Fibroblast of skin of right biceps (primary cell): ENCODE measurements at places on chromosomes 7 and 10.

- DNase-seq: no peak
These were observed 50.5 kb downstream of the GALNT17 start for GRCh38 chr7:71182438-71182935.

- no peak for DNase-seq
These were observed 29.9 kb upstream of the CC2D2B start for GRCh38 chr10:95877881-95878280.

GRCh38 chr7:148192491-148192890 lies 398.1 kb upstream of the C7orf33 start:
- DNase-seq: no peak

DNA sequence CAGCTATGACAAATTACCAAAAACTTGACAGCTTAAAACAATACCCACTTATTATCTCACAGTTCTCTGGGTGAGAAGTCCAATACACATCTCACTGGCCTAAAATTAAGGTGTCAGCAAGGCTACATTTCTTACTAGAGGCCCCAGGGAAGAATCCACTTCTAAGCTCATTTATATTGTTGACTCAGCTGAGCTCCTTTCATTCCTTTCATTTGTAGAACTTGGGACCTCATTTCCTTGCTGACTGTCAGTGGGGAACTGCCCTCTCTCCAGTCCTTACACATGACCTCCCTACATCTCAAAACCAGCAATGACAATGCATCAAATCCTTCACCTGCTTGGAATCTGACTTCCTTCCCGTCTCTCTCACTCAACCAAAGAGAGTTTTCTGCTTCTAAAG lies 240.3 kb downstream of the IPMK start:
- DNase-seq: no peak

- DNase-seq: peak; percentile 28
These were observed 1.4 kb downstream of the WNT16 start for GRCh38 chr7:121330053-121330833.

GRCh38 chr10:80530816-80531215 lies 6.9 kb upstream of the SH2D4B start:
- DNase-seq: no peak

- no peak for DNase-seq
These were observed 114.9 kb upstream of the NOBOX start for GRCh38 chr7:144518360-144518759.

DNA sequence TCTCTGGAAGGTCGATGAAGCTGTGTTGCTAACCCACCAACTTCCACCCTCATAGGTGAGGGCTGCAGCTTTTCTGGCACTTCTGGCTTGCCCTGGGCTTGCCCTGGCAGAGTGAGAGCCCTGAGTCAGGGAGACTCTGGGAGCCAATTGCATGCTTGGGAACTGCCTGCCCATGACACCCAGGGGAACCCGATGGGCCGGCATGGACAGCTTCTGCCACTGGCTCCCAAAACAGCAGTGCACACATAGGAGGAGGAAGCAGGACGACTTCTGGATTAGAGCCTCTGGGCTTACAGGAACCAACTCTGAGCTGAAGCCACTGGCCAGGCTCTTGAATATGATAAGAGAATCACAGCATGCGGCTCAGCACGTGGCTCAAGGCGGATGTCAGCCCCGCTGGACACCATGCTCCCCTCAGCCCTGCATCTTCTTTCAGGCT lies 135.2 kb upstream of the UNC5B start:
- no peak for DNase-seq

- peak; percentile 85 for DNase-seq
These were observed 45.9 kb downstream of the HIPK2 start for GRCh38 chr7:139731802-139732470.

- DNase-seq: no peak
These were observed 61.3 kb downstream of the CD36 start for GRCh38 chr7:80699721-80700256.

DNA sequence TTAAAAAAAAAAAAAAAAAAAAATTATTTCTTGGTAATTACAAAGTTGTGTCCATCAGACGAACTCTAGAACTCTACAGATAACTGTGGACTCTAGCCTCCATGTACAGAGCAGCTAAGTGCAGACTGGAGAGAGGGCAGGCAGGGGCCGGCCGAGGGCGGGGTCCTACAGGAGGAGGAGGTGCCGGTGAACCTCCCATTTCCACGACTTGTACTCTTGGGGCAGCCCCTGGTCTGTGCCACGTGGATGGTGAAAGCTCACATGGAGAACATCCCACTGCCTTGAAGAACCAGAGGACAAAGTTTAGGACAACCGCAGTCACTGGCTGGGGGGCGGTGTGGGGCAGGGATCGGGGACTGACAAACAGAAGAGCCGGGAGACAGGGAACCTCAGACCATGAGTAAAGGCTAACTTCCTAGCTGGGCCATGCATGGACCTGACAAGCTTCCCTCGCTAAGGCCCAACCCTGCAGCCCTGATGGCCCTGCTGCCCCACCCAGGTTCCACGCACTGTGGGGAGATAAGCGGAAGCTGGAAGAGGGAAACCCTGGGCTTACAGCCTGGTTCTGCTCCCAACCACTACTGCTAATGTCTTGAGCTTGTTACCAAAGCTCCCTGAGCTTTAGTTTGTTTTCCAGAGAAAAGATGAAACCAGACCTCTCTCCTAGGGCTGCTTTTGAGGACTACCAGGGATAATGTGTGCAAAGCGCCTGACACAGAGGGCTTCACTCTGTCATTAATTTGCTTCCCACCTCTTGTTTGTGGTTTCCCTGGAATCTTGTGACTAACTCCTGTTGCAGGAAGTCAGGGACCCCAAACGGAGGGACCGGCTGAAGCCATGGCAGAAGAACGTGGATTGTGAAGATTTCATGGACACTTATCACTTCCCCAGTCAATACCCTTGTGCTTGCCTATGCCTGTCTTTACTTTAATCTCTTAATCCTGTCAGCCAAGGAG lies 16.1 kb upstream of the SEC61G start:
- DNase-seq: no peak

GRCh38 chr10:47062441-47063200 lies 151.4 kb downstream of the PTPN20 start:
- DNase-seq: peak; percentile 40

GRCh38 chr7:42931447-42931833 lies 534 bp downstream of the PSMA2 start:
- DNase-seq: no peak

DNA sequence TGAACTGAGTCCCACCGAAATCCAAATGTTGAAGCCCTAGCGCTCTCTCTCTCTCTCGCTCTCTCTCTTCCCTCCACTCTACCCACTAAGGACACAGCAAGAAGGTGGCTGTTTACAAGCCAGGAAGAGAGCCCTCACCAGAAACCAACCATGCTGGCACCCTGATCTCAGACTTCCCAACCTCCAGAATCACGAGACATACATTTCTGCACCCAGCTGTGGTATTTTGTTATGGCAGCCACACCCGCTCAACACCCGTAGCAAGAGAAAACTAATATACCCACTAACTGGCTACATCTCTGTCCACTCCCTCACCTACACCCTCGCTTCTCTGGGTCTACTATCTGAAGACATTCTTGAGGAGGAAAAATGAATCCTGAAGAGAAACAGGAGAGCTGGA lies 54.8 kb downstream of the CREB3L2 start:
- DNase-seq: no peak

- no peak for DNase-seq
These were observed 40.0 kb downstream of the FIGNL1 start for GRCh38 chr7:50409856-50410745.

DNA sequence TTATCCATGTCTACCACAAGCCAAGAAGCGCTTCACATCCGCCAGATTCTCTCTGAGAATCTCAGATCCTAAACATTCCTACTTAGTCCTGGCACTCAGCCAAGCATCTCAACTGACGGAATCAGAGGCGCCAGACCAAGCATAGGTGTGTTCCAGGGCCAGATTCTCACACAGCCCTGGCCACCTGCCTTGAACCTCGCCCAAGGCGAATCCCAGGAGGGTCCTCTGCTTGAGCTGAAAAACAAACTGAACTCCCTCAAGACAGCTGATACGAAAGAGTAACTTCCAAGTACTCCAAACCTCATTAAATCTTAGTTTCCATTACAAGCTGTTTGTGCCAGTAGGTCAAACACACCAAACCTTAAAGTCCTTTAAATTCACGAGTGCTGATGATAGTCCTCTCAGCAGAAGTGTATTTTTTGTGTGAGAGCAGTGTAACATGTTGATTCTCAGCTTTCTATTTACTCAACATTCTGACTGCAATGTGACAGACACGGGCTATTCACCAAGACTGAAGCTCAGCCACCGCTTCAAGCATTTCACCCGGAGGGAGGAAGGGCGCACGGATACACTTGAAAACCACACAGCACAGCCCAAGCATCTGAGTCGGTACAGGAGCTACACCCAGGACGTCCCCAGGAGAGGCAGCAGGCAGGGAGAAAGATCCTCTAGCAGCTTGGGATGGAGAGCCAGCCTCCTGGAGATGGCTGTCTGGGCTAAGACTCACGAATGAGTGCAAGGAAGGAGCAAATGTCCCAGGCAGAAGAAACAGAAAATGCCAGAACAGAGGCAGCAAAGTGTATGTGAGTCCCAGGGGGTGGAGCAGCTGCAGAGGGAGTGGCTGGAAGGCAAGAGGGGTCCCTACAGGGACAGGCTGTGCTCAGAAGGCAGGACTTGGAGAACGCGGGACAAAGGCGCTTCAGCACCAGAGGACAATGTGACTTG lies 6.0 kb downstream of the PARD3 start:
- peak; percentile 65 for DNase-seq

DNA sequence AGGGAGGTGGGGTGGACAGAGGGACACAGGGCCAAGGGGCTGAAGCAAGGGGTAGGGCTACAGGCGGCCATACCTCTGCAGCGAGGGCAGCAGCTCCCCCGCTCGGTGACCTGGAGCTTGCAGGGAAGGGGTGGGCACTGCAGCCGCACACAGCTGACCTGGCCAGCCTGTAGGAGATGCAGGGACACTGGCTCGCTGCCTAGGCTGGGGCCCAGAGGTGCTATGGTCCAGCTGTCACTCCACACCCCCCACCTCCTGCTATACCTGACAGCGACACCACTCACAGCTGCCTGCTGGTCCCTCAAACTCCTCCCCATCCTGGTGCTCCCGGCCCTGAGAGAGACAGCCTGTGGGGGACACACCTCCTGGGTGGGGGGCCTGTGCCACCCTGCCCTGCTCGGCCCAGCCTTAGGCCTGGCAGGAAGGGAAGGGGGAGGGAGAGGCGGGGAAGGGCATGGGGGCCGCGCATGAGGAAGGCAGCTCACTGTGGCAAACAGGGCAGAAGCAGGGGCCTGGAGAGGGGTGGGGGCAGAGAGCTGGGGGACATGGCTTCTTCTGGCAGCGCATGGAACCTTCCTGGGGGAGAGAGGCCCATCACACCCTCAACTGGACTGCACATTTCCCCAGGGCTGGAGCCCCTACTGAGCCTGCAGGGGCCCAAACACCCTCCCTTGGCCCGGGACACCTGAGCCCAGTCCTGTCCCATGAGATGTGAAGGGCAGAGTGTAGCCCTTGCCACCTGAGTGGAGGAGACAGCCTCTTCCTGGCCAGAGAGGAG lies 23.9 kb downstream of the ATP6V1F start:
- DNase-seq: no peak

- DNase-seq: no peak
These were observed 647.7 kb downstream of the GRM8 start for GRCh38 chr7:126605056-126605455.

GRCh38 chr7:12315049-12315448 lies 88.6 kb downstream of the VWDE start:
- DNase-seq: no peak

DNA sequence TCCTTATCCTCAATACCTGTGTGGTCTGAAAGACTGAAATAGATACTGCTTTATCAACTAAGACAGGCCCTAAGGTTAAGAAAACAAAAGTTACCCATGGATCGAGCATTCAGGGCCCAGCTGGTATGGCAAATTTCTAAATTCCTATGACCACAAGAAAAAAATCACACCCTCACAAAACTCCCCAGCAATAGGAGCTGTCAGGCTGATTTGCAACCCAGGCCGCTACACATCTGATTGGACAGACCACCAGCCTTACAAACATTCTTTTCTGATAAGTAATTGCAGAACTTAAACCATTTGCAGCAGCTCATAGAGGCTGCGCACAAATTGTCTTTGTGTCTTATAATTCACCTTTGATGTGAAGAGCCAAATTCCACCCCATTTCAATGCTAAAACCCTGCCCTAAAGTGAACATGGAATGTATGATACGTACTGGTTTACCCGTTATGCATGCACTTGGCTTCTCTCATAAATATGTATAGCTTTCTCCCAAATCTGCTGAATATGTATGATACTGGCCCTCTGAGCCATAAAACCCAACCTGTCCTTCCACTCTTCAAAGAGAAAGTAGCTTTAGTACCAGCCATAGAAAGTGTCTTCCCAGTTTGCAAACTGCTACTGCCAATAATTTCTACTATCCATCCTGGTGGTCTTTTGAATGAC lies 842.5 kb downstream of the GRID1 start:
- peak; percentile 28 for DNase-seq

- DNase-seq: no peak
These were observed 157.1 kb downstream of the TSPAN12 start for GRCh38 chr7:120700796-120701195.

- DNase-seq: peak; percentile 97
These were observed 21.4 kb upstream of the MKI67 start for GRCh38 chr10:128147669-128148068.

- DNase-seq: no peak
These were observed 86.4 kb downstream of the VPS41 start for GRCh38 chr7:38822549-38822948.

DNA sequence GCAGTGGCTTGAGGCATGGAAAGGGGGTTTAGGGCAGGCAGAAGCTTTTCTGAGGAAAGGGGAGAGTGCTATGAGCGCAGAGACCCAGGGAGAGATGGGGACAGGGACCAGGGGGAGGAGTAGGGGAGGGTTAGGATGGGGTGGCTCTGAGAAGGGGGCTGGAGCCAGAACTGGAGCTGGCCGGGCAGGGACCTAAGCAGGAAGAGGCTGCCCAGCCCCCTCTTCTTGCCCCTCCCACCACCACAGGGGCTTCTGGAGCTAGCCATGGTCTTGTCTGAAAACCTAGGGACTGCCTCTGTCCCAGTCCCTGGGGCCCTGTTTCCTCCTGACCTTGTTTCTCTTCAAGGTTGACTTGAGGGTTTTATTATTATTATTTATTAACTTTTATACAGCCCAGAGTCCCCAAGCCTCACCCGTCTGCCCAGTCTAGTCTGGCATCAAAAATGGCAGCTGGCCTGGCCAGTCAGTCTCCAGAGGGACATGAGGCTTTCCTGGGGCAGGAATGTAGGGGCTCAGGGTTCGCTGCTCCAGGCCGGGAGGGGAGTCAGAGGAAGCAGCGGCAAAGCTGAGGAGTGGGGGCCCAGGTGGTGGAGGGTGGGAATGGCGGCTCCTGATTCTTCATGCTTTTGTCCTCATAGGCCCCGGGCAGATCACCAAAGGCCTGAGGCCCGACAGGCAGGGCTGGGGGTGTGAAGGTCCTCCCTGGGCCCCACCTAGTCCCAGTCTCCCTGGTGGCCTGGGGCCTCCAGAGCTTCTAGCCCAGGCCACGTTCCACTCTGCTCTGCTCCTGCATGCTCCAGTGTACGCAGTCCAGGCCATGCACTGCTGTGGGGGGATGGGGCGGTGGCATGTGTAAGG lies 5.7 kb downstream of the TRIM8 start:
- DNase-seq: no peak

DNA sequence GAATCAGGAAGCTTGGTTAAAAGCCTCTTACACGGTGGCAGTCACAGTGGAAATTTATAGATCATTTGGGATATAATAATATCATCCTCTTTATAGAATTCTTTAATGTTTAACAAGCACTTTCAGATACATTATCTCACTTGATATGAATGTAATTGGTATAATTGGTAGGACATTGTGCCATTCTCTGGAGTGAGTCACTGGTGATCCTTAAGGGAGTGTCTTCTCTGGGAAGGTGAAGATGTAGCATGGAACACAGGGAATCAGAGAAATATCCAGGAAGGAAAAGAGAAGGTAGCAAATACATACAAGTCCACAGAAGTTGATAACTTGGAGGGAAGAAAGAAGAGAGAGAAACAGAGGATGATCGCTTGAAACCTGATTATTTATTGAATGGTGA lies 9.8 kb downstream of the PTPRZ1 start:
- DNase-seq: no peak
